ENCODE measurements at places on chromosomes 11 and 22.

GRCh38 chr11:133235381-133235780 is 296.9 kb downstream of the OPCML start:
- DNase-seq = no peak

DNA sequence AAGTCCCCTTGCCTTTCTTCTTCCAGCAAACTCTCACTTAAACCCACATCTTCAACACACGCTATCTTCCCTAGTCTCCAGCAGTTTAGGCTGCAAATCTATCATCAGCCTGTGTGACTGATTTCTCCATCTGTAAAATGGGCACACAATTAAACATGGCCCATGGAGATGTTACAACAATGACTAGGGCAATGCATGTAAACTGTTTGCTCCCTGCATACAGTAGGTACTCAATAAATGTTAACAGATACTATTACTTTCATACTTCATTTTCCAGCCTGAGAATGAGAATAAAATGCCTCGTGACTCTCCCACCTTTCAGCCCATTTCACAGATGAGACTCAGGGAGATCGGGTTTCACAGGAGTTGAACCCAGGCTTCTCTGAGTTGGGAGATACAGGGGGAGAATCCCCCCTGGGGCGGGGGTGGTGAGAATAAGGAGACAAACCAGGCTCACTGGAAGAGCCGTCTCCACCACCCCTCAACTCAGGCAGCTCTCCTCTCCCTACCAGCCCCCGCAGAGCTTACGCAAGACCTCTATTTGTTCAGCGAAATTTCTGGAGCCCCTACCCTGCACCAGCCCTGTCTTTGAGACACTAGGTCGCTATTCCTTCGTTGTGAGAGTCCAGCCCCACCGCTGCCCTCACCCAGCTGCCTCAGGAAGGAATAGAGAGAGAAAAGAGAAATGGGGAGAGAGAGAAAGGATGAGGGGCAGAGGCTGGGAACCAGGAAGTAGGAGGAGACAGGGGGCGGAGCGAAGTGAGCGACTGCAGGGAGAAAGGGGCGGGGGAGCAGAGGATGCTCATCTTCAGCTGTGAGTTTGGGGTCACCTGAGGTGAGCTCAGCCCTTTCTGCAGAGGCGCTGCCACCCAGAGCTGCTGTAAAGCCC is 42.1 kb upstream of the KLHL35 start:
- no peak for DNase-seq

DNA sequence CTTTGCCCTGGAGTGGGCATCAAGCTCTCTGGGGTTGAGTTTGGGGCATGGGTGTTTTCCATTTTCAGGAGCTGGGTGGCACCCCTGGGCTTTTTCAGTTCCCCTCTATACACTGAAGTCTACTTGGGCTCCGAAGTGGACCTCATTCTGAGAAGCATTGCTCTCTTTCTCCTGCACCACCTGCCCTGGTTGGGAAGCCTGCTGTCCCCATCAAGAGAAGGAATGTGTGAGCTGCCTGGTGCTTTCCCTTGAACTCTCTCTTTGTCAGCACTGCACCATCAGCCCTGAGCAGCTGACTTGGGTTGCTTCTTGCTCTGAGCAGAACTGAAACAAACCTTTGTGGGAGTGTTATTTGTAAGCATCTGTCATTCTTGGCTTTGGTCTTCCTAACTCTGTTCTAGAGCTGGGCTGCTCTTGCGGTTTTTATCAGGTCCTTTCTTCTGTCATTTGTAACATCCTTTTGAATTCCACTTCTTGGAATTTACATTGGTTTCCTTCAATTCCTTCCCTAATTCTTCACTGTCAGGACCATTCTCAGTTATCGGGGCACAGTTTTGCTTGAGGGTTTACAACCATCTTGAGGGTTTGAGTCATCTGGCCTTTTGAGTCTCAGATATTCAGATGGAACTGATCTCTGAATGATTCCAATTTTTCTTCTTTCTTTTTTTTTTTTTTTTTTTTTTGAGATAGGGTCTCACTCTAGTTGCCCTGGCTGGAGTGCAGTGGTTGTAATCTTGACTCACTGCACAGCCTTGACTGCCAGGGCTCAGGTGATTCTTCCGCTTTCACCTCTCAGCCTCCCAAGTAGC is 20.5 kb downstream of the UBE2L3 start:
- no peak for DNase-seq

DNA sequence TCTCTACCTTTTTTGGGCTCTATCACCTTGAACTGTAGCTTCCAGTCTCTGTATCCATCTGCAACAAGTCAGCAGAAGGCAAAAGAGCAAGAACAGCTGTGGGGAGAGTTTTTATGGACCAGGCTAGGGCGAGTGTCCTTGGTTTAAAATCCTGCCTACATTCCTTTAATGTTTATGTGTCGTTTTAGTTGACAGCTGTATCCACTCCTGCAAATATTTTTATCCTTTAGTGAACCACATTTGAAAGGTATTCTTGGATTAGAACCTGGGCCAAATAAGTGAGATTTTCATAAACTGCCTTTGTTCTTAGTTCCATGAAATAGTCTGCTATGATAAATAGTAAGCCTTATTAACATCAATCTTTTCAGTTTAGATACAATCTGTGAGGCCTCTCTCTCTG is 712.2 kb downstream of the ETS1 start:
- DNase-seq = no peak

All from RWPE2 (cell line).